ENCODE measurements at places on chromosomes 5 and 9. TPM values are rescaled to one million over a fixed set of nuclear protein-coding genes. Genes with fewer than 3 reads are reported as not detected.

The MAMDC2 gene
- 6.5 TPM for polyA plus RNA-seq

The SMC2 gene
- 2.6 TPM for polyA plus RNA-seq

DNA sequence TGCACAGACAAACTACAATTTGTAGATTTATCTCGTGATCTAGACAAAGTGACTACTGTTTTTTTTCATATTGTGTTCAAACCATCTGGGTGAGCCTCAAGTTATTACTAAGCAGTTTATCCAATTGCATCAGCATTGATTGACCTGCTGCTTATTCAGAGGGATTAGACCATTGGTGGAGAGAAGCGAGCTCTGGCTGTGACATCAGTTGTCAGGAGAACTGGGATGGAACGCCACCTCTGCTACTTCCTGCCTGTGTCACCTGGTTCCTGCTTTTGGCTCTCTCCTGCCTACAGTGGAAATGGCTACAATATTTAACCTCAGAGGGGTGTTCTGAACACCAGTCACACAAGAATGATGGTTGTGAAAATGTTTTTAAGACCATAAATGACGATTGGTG lies 12.1 kb downstream of the NR4A3 start:
- H3K4me1 ChIP-seq: no peaks in the 10 kb centered on the region
- no peaks in the 10 kb centered on the region for H3K27me3 ChIP-seq
- H3K4me3 ChIP-seq: no peak overlapping the region
- no peak overlapping the region for H3K27ac ChIP-seq

The SLC34A3 gene
- not detected for polyA plus RNA-seq

- no peaks in the 10 kb centered on the region for H3K4me1 ChIP-seq
- H3K4me3 ChIP-seq: no peak overlapping the region
- DNase-seq: no peak
- H3K27ac ChIP-seq: no peak overlapping the region
- no peaks in the 10 kb centered on the region for H3K27me3 ChIP-seq
- H3K36me3 ChIP-seq: no peaks in the 10 kb centered on the region
Observed at GRCh38 chr5:181263633-181264032, 2.7 kb upstream of the TRIM52 start.

DNA sequence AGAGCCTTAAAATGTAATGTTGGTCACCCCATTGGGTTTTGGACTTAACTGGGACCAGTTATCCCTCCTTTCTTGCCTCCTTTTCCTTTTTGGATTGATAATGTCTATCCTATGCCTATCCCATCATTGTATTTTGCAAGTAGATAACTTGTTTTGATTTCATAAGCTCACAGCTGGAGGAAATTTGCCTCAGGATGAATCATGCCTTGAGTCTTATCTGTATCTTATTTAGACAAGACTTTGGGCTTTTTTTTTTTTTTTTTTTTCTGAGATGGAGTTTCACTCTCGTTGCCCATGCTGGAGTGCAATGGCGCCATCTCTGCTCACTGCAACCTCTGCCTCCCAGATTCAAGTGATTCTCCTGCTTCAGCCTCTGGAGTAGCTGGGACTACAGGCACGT lies 443.3 kb downstream of the DNAH5 start:
- no peak overlapping the region for H3K27ac ChIP-seq
- H3K36me3 ChIP-seq: no peaks in the 10 kb centered on the region
- H3K27me3 ChIP-seq: no peaks in the 10 kb centered on the region

GRCh38 chr9:105218673-105219072 lies 25.8 kb upstream of the SLC44A1 start:
- no peaks in the 10 kb centered on the region for H3K36me3 ChIP-seq
- no peaks in the 10 kb centered on the region for H3K4me1 ChIP-seq
- no peak overlapping the region for H3K4me3 ChIP-seq
- DNase-seq: no peak

The EDIL3 gene
- polyA plus RNA-seq: 89.7 TPM

GRCh38 chr5:52786949-52787599 lies 642 bp upstream of the ITGA1 start:
- DNase-seq: peak; percentile 43
- H3K36me3 ChIP-seq: no peaks in the 10 kb centered on the region
- H3K4me1 ChIP-seq: peaks cover 4% of the 10 kb centered on the region
- H3K27ac ChIP-seq: peak overlapping the region; percentile 93
- H3K4me3 ChIP-seq: peak overlapping the region; percentile 86

The VPS13A gene
- polyA plus RNA-seq: 6.6 TPM

DNA sequence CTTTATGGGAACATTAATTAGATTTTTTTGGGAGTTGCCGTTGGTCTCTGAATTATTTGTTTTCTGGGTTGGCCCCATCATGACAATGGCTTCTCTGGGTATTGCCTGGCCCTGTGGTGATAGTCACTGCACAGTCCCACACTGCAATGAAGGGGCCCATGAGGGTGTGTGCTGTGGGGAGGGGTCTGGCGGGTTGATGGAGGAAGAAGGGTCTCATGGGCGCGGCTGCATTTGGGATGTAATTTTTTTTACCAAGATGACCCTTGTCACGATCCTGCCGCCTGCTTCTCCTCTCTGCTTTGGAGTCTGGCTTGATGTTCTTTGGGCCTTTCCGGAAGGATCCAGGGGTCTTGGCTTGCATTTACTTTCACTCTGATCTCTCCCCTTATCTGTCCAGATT lies 44.1 kb downstream of the WNK2 start:
- H3K27me3 ChIP-seq: no peaks in the 10 kb centered on the region
- no peaks in the 10 kb centered on the region for H3K36me3 ChIP-seq
- DNase-seq: no peak

The STK32A gene
- polyA plus RNA-seq: 3.4 TPM

DNA sequence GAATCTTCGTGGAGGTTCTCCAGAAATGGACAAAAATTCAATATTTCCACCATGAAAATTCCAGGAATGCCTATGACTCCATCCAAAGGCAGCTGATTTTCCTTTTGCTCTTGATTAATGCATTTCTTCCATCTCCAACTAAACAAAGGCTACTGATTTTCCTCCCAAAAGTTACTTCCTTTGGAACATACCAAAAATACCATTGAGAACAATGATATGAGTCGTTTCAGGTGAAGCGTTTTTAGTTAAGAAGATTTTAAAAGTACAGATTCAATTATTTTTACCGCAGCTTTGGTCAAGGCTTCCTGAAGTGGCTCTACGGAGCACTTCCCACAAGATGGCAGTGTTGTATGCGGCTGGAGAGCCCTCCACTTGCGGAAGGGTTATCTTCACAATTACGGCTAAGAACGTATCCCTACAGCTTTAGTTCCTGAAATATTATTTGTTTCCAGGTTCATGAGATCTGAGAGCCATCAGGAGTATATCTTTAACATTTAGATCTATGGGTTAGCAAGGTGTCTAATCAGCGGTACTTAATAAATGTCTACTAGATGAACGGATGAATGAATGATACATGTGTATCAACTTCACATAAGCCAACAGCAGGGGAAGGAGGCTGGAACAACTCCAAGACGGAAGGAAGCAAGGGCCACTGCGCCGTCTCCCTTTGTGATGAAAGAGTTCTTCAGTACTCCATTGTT lies 35.9 kb upstream of the ARSB start:
- H3K4me1 ChIP-seq: peaks cover 2% of the 10 kb centered on the region
- H3K4me3 ChIP-seq: peak overlapping the region; percentile 34
- H3K27ac ChIP-seq: no peak overlapping the region
- DNase-seq: no peak
- H3K36me3 ChIP-seq: no peaks in the 10 kb centered on the region

DNA sequence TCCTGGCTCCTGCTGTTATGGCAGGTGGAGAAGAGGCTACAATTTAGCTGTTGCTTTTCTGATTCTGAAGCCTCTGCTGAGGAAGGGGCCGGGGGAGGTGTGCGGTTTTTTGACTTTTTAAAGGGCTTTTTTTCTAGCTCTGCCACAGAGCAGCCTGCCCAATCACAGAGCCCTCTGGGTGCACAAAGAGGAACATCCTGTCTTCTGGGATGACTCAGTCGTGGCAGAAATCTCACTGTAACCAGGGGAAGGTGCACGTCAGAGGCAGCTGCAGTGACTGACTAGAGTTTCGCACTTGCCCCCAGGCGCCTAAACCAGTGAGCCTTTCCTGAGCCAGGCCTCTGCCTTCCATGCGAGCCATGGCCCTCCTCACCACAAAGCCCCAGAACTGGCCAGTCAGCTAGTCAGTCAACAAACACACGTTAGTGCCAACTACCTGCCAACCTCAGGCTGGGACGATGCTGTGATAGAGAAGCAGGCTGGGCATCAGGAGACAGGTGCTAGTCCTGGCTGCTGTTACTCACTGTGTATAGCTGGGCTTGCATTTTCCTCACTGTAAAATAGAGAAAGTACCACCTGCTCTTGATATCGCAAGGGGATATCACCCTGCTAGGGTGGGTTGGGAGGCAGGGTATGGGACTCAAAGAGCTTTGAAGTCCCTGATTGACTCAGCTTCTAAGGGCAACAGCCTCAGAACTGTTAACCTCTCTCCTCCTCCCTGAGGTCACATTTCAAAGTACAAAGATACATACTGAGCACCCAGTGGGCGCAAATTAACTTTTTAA lies 2.2 kb downstream of the AKNA start:
- peak; percentile 91 for DNase-seq
- H3K4me3 ChIP-seq: no peak overlapping the region
- H3K27ac ChIP-seq: peak overlapping the region; percentile 48
- no peaks in the 10 kb centered on the region for H3K4me1 ChIP-seq

The TNFSF8 gene
- polyA plus RNA-seq: 2.3 TPM

DNA sequence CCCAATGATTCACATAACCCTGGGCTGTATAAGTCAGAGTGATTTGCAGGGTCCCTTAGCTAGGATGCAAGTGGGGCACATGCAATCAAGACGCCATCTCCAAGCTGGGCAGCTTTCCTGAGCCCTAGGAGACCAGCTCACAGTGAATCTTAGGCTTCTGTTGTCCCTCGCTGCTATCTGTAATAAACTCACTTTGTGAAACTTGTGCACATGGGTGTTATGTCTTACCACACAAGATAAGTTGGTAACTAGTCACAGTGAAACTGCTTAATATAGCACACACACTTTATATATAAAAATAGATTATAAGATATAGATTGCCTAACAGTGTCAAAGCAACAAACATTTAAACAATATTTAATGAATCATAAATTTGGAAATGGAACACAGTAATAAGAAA lies 658.5 kb downstream of the SLCO4C1 start:
- H3K27me3 ChIP-seq: peaks cover 2% of the 10 kb centered on the region
- no peak overlapping the region for H3K4me3 ChIP-seq
- no peak for DNase-seq
- H3K27ac ChIP-seq: no peak overlapping the region
- peaks cover 2% of the 10 kb centered on the region for H3K4me1 ChIP-seq
- H3K36me3 ChIP-seq: no peaks in the 10 kb centered on the region

GRCh38 chr9:108271646-108272348 lies 584.0 kb downstream of the ACTL7B start:
- H3K27me3 ChIP-seq: no peaks in the 10 kb centered on the region
- no peak overlapping the region for H3K4me3 ChIP-seq
- no peaks in the 10 kb centered on the region for H3K4me1 ChIP-seq
- H3K27ac ChIP-seq: no peak overlapping the region
- DNase-seq: no peak
- H3K36me3 ChIP-seq: no peaks in the 10 kb centered on the region

DNA sequence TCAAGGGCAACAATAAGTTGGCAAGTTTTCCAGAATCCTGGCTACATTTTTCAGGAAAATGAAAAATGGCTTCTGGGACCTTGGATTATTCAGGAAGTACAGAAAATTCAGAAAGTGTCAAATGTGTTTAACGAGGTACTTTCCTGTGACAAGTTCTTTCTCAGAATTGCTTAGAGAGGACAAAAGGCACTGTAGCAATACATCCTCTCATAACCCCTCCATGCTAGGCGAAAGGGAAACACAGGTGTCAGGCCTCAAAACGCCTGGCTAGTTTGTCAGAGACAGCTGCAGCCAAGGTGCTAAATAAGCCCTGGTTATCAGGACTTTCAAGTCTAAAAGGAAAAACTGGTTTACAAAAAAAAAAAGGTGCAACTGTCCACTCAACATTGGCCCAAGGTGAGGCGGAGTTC lies 115.2 kb downstream of the GNAQ start:
- H3K4me3 ChIP-seq: no peak overlapping the region
- no peak for DNase-seq
- no peaks in the 10 kb centered on the region for H3K36me3 ChIP-seq
- no peaks in the 10 kb centered on the region for H3K27me3 ChIP-seq

- H3K27ac ChIP-seq: no peak overlapping the region
- H3K4me1 ChIP-seq: no peaks in the 10 kb centered on the region
- H3K27me3 ChIP-seq: no peaks in the 10 kb centered on the region
- H3K36me3 ChIP-seq: no peaks in the 10 kb centered on the region
Observed at GRCh38 chr5:86354664-86355063, 263.1 kb upstream of the COX7C start.

The NR5A1 gene
- polyA plus RNA-seq: not detected

The PCDHB3 gene
- polyA plus RNA-seq: 1.2 TPM

DNA sequence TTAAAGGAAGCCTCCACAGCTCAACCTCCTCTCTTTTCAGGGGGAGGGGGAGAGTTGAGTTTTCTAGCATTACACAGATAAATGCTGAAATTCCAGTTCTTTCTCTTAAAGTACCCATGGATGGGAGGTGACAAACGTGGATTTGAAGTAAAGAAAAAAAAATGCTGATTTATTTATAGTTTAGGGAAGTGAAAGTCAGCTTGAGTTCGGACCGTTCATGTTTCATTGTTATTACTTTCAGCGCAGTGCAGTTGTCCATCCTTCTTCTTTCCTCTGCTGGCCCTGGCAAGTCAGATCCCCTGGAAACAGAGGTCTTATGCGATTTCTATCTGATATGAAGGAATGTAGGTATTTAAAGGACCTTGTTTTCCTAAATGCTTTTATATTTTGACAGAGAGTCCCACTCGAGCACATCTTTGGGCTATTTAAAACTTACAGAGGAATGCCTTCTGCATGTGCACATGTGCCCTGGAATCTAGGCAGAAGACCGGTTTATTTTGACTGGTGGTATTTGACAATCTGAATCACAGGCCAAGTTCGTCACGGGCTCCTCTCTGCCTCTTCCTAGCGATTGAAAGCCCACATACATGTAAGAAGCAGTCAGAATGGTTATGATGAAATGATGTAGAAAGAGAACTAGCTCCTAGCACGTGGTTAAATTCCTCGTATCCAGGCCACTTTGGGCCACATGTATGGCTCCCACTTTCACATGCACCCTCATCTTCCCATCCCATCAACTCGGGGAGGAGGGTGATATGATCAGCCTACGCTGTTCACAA lies 385.2 kb upstream of the KLF4 start:
- no peaks in the 10 kb centered on the region for H3K27me3 ChIP-seq
- no peaks in the 10 kb centered on the region for H3K4me1 ChIP-seq
- H3K4me3 ChIP-seq: peak overlapping the region; percentile 17

The SPINK7 gene
- 1.6 TPM for polyA plus RNA-seq

The GRM6 gene
- polyA plus RNA-seq: not detected

- DNase-seq: no peak
- H3K36me3 ChIP-seq: peaks cover 2% of the 10 kb centered on the region
- H3K27me3 ChIP-seq: no peaks in the 10 kb centered on the region
- H3K4me3 ChIP-seq: no peak overlapping the region
- H3K4me1 ChIP-seq: peaks cover 2% of the 10 kb centered on the region
- H3K27ac ChIP-seq: no peak overlapping the region
Observed at GRCh38 chr9:76151267-76151666, 243.0 kb downstream of the RFK start.

GRCh38 chr9:16743375-16743774 lies 127.1 kb downstream of the BNC2 start:
- no peak for DNase-seq
- no peaks in the 10 kb centered on the region for H3K27me3 ChIP-seq
- H3K27ac ChIP-seq: no peak overlapping the region
- no peaks in the 10 kb centered on the region for H3K4me1 ChIP-seq
- no peaks in the 10 kb centered on the region for H3K36me3 ChIP-seq
- H3K4me3 ChIP-seq: no peak overlapping the region
